ENCODE measurements at places on chromosomes 4 and X.

- DNase-seq = peak; percentile 55
Measured at GRCh38 chr4:48064349-48064748, 47.8 kb downstream of the NIPAL1 start.

GRCh38 chr4:7819446-7819845 lies 120.2 kb downstream of the AFAP1 start:
- DNase-seq = no peak

GRCh38 chr4:103774326-103774825 lies 54.6 kb upstream of the TACR3 start:
- no peak for DNase-seq

DNA sequence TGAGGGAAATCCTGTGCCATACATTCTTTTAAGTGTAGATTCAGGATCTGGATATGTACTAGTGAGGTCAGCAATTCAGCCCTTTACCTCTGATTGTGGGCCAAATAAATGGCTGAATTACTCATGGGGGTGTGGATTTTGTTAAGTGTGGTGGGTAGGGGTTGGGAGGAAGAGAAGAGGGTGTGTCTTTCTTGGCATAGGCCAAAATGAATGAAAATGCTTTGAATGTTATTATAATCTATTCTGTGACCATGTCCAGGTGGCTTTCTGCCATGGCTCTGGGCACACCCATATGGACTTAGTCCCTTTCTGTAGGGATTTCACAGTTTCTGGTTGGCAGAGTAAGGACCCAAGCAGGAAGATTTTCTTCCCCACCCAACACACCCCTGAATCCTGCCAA lies 244.3 kb downstream of the CBR4 start:
- no peak for DNase-seq

GRCh38 chrX:119359618-119360382 lies 39.3 kb upstream of the SLC25A43 start:
- DNase-seq = no peak

DNA sequence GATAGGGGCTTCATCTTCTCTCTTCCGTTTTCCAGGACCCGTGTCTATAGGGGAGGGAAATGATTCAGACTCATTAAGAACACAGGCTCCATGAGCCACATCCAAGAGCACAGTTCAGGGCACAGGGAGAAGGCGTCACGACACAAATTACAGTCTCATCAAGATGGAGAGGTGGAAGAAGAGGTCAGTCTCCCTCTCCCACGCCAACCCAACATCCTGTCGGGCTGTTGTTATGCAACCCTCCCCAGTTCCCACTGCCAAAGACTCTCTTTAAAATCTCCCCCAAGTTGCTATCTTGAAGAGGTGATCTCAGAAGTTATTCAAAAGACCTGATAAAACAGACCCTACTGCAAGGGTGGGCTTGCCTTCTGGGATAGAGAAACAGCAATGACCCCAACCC lies 12.6 kb downstream of the ZMYM3 start:
- no peak for DNase-seq

- DNase-seq = no peak
Measured at GRCh38 chrX:39253551-39253950, 452.3 kb downstream of the MID1IP1 start.

DNA sequence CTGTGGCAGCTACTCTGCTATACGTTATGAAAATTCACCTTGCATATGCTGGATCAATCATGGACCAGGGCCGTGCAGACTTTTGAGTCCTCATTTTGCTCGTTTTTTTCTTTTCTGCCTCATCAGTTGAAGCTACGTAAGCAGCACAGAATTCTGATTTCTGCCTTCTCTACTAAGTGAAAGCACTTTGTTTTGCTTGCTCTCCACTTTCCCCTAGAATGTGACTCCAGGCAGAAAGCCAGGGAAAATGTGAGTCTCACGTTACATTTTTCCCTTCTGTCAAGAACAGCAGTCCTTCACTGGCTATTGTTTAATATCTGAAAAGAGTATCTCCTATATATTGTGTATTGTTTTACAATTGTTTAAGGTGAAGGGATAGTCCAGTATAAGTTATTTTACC lies 1840.1 kb downstream of the PCDH7 start:
- no peak for DNase-seq

GRCh38 chr4:924107-925096 lies 7.7 kb downstream of the GAK start:
- peak; percentile 85 for DNase-seq

DNA sequence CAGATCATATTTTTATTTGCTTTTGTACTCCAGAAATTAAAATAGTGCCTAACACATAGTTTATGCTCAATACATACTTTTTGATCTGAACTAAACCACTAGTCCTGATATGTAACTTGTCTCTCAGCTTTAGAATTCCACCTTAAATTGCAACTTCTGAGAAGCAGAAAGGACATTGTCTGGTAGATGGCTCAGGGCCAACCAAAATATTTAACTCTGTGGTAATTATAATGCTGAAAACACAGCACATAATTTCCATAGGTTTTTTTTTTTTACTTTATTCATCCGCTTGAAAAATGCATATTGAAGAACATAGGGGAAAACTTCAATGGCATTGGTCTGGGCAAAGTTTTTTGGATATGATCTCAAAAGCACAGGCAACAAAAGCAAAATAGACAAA lies 59.3 kb downstream of the AREG start:
- DNase-seq = no peak

DNA sequence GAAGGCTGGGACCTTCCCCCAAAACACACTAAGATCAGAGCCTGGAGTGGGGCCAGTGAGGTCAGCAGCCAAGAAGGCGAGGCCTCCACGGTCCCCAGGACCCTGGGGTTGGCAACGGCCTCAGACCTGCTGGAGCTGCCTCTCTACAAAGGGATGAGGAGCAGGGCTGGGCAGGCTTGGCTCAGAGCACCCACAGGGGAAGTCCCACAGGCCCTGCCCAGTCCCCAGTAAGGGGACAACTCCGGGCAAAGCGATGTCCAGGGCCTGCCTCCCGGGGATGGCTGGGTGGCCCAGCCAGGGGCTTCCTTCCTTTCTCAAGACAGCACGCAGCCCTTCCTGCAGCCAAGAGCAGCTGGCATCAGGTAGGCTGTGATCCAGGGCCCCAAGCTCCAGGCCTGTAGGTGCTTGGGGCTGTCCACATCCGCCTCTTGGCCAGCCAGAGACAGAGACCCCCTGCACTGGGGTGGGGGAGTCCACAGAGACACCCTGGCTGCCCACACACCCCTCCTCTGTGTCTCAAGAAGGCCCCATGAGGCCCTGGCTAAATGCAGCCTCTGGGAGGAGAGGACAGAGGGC lies 5.7 kb downstream of the MXD4 start:
- no peak for DNase-seq

GRCh38 chr4:37765741-37766140 lies 60.7 kb upstream of the PGM2 start:
- peak; percentile 41 for DNase-seq

- no peak for DNase-seq
Measured at GRCh38 chrX:44306356-44306755, 37.1 kb downstream of the EFHC2 start.

DNA sequence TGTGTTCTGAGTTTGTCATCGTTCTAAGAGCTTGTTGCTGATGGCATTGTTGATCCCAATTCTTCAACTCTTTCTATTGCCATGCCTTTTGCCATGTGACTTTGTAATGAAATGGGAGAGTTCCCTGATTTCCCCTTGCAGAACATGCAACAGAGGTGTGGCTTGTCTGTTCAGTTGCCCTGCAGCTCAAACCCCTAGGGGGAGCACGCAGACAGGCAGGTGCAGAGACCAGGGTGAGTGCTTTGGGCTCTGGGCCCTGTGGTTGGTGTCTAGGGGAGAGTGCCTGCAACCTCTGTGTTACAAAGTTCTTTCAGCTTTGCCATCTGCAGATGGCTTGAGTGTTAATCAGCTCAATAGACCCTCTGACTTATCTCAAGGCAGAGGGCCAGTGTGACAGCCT lies 332.7 kb downstream of the MID1IP1 start:
- peak; percentile 48 for DNase-seq

GRCh38 chrX:129833153-129833990 lies 10.3 kb downstream of the ZDHHC9 start:
- no peak for DNase-seq

DNA sequence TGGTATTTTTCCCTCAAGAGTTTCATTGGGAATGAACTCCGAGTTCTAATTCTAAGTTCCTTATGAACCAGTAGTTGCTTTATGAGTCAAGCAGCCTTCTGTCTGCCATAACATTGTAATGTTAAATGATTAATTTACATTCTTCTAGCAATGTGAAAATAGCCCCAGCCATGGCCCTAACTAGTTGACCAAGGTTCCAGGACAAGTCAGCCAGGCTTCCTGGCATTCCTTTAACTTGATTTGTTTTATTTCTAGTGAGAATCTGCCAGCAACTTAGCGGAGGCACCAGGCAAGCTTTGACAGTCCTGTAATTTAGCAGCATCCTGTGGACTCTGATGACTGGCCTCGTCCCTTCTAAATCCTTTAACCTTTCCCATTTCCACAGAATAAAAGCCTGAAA lies 69.0 kb downstream of the GLRA2 start:
- no peak for DNase-seq

DNA sequence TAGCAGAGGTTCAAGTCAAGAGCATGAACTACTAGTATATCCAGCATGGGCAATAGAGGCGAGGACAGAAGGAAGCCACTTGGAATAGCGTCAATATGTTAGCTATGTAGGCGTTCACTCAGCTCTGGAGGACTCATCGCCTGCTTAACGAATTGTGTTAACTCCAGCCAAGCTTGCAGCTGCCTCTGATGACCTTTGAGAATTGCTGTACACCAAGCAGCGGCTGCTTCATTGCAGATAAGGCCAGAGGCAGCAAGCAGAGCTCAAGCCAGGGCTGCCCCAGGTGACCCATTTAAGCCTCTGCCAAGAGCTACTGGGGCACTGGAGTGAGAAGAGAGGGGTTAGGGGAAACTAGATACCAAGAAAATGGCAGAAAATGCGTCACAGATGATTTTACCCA lies 160.2 kb upstream of the IGFBP7 start:
- DNase-seq = no peak

- DNase-seq = no peak
Measured at GRCh38 chr4:123415977-123416376, 19.4 kb downstream of the SPRY1 start.

DNA sequence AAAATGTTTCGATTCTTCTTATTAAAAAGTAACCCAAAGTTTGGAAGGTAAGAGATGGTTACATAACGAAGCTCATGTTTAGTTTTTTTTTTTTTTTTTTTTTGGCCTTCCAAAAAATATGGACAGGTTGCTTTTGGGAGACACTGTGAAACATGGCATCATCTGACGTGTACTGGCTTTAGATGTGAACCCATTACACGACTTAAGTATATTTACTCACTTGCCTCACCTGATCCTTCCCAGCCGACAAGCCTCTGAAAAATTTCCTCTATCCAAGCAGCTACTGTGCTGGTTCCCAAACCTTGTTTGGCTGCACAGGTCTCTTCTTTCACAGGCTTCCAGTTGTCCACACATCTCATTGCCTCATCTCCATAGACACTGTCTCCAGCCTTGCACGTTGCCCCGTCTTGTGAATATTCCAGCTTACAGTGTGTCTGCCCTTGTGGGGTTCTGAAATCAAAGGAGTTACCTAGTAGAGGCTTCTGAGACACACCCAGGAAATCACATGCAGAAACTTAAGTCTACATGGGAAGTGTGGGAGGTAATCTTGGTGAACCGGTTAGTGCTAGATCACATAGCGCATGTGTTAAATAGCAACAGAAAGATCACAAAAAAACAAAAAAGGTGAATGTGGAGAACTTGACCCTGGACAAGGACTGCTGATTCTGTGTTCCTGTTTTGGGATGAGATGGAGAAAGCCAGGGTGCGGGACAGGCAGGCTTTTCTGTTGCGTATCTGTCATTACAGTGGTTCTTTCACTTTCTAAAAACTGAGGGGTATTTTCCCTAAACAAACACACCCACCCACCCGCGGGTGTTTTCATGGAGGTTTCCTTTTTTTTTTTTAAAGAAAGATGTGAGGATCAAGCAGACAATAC lies 328.6 kb downstream of the ARHGAP10 start:
- DNase-seq = peak; percentile 54

GRCh38 chr4:139808808-139809756 lies 143.5 kb downstream of the MGST2 start:
- DNase-seq = no peak

DNA sequence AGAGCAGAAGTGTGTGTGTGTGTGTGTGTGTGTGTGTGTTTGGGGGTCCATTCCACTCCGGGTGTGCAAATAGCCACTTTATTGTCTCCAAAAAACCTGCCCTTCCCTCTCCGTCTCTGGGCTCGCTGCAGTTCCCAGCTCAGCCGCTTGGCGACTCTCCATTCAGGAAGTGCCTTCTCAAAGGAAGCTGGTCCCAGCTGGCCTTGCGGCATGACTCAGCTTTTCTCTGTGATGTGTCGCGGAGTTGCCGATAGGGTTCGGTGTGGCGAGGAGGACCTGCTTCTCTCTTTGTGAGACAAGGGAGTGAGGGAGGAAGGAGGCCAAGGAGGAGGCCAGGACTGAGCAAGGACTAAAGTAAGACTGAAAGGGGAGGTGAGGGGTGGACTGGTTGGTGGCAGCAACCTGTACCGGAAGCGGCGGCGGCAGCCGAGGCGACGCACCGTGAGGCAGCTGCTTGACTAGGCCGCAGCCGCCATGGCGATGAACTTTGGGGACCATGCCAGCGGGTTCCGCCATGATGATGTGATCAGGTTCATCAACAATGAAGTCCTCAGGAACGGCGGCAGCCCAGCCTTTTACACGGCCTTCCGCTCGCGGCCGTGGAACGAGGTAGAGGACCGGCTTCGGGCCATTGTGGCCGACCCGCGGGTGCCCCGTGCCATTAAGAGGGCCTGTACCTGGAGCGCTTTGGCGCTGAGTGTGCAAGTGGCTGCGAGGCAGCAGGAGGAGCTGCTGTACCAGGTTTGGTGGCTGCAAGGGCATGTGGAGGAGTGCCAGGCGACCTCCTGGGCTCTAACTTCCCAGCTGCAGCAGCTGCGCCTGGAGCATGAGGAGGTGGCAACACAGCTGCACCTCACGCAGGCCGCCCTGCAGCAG lies at the start of gene TEX13C:
TSS of gene TEX13C (plus strand) at position 226 of the 876 bp plus-strand sequence. CDS start at position 475, 249 bp downstream.
- no peak for DNase-seq

- DNase-seq = no peak
Measured at GRCh38 chr4:184644553-184645307, 4.5 kb downstream of the CASP3 start.

GRCh38 chr4:92433272-92433758 lies 129.5 kb downstream of the GRID2 start:
- DNase-seq = no peak

DNA sequence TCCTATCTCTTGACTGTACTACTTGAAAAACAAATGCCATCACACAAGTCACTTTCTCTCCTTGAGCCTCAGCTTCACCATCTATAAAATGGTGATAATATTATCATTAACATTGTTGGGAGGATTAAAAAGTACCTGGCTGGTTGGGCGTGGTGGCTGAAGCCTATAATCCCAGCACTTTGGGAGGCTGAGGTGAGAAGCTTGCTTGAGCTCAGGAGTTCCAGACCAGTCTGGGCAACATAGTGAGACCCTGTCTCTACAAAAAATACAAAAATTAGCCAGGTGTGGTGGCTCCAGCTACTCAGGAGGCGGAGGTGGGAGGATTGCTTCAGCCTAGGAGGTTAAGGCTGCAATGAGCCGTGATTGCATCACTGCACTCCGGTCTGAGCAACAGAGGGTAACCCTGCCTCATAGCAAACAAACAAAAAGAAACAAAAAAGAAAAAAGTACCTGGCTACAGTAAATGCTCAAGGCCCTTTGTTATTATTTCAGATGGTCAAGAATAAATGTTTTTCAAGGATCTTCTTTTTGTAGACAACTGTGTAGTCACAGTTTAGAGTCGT lies 120.3 kb downstream of the CHRNA9 start:
- no peak for DNase-seq
